ENCODE measurements at places on chromosomes 12 and 14.

GRCh38 chr12:69999561-69999960, 174.5 kb downstream of the MYRFL start:
- no peak for DNase-seq

- DNase-seq: no peak
Measured at GRCh38 chr14:36583242-36583892, 953 bp upstream of the NKX2-8 start.

GRCh38 chr14:61569812-61570548, 125.3 kb upstream of the HIF1A start:
- no peak for DNase-seq

GRCh38 chr14:64467566-64467965, 2.3 kb downstream of the AKAP5 start:
- no peak for DNase-seq

GRCh38 chr14:102208741-102209140, 69.0 kb downstream of the WDR20 start:
- no peak for DNase-seq

DNA sequence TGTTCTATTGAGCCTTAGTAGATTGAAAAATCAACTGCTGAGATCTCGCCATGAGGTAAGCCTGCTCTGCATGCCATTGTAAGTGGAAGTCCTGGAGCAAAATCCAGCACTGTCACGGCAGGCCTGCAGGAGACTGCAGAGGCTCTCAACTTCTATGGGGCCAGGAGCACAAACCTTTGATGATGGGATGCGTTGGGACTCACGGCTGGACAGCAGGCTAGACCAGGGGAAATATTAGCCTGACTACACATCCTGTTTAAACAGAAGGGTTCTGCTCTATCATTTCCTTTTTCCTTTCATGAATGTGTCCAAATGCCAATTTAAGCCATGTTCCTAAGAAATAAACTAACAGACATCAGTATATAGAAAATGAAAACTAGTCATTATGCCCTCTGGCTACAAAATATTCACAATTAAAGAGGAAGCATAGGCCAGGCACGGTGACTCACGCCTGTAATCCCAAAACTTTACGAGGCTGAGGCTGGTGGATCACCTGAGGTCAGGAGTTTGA, 33.9 kb upstream of the RASSF8 start:
- DNase-seq: no peak

- DNase-seq: no peak
Measured at GRCh38 chr12:131011165-131012079, 57.7 kb downstream of the ADGRD1 start.

DNA sequence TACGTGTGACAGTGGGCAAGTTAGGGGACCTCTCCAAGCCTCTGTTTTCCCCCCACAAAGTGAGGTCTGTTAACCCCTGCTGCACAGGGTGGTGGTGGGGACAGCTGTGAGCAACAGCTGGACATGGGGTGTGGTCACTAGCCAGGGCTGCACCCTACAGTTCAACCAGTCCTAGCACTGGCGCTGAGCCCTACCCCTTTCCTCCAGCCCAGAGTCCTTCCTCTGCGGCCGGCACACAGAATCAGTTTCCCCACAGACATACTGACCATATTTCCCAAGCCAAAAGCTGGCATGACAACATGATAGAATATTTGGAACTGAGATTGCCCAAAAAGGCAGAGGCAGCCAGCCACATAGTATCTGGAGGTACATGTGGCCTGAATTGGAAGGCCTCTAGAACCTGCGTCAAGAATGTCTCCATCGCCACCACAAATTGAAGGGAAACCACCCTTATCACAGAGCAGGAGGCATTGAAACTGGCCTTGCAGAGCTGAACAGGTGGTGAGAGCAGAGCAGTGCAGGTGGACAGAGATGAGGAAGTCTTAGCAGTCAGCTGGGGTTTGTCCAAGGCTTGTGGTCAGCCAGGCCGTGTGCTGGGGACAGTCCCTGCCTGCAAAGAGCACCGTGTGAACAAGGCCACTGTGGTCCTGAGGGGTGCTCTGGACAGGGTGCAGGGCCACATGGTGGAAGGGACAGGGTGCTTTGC, 21.2 kb downstream of the DEGS2 start:
- no peak for DNase-seq

- DNase-seq: no peak
Measured at GRCh38 chr12:46282829-46283228, 14.0 kb upstream of the SLC38A1 start.

- no peak for DNase-seq
Measured at GRCh38 chr12:65853489-65854157, 29.3 kb downstream of the HMGA2 start.

- DNase-seq: no peak
Measured at GRCh38 chr12:69660164-69660863, 38.8 kb downstream of the BEST3 start.

GRCh38 chr12:103247531-103247930, 248.2 kb downstream of the C12orf42 start:
- no peak for DNase-seq

DNA sequence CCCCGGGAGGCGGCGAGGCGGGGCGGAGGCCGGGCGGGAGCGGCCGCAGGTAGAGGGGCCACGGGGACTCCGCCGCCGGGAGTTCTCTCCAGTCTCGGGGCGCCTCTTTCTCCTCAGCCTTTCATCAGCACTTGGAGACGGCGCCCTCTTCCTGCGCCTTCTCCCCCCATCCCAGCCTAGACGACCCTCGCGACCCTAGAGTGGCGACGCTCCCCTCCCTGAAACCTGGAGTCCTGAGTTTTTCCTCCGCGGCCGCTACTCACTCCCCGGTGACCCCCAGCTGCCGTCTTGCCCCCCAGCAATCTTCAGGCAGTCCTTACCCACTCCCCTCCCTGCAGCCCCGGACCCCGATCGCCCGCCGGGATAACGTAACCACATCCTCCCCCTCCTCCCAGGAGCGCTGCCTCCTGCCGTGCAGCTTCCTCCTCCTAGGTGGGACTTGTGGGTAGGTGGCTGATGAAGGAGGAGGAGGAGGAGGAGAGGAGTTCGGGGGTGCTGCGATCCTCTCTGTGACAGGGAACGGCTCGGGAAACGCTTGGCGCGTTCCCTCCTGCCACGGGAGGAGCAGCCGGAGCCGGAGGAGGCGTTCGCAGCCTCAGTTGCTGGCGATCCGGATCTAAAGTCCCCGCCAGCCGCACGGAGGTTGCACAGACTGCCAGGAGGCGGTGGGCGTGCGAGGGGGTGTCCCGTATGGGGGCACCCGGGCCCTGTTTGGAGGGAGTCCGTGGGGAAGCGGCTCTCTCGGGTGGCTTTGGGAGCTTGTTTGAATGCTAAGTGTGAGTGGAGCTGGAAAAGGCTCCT, 891 bp downstream of the PLEKHA5 start:
- peak; percentile 55 for DNase-seq

GRCh38 chr14:100872259-100873095, 31.0 kb downstream of the RTL1 start:
- DNase-seq: peak; percentile 10

GRCh38 chr12:104850781-104851180, 107.3 kb downstream of the SLC41A2 start:
- DNase-seq: no peak

DNA sequence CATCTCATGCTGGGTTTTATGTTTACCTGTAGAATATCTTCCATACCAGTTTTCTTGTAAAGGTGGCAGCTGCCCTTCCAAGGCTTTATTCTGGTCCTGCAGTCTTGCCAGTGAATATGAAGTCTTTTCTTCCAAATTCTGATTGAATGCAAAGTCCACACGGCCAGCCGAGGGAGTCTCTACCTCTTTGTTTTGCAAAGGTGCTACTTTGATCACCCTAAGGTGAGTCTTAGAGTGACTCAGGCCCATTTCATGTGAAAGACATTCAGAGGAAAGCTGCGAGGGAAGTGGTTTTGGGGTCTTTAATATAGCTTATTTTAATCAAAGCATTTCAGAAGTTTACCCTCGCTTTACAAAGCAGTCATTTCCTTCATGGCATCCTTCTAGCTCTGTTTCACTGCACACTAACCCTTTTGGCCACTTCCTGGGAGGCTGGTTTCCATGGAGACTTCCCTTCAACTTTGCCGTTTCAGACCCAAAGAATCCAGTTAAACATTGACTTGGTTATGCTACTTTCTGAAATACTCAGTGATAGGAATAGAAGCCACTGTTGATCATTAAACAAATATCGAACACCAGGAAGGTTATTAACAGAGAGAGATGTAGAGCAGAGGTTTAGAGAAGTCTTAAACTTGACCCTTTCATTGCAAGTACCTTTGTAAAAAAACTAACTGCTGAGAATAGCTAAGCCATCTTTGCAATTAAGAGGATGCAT, at the start of gene CCDC198:
CCDC198 (minus strand) TSS at position 391 of the 715 bp plus-strand sequence; CDS start at position 249, 142 bp downstream.
- DNase-seq: no peak

DNA sequence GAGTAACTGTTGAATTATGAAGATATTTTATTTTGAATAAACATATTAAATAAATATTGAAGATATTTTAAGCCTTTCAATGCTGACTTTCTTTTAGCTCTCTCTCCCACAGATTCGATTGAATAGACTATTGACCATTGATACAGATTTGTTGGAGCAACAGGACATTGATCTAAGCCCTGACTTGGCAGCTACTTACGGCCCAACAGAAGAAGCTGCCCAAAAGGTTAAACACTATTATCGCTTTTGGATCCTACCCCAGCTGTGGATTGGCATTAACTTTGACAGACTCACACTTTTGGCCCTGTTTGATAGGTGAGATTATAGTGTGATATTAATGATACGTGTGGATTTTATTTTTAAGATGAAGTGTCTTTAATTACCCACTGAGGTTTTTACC, 105.6 kb downstream of the PCNX1 start:
- DNase-seq: no peak

DNA sequence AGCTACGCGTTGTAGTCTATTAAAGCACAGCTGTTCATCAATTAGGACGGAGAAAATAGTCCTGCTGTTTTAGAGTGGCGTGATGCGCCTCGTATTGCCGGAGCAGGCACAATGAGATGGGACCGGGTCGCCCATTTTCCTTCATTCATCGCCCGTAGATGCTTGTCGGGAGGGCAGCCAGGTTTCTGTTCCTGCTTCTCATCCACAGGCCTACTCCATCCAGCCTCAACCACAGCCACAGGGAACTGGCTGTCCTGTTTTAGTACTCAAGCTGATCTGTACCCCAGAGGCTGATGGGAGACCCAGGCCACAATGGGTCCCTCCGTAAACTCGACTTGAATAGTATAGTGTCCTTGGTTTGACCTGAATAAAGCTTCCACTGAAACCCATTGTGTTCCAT, 264.0 kb downstream of the VRK1 start:
- DNase-seq: peak; percentile 69

DNA sequence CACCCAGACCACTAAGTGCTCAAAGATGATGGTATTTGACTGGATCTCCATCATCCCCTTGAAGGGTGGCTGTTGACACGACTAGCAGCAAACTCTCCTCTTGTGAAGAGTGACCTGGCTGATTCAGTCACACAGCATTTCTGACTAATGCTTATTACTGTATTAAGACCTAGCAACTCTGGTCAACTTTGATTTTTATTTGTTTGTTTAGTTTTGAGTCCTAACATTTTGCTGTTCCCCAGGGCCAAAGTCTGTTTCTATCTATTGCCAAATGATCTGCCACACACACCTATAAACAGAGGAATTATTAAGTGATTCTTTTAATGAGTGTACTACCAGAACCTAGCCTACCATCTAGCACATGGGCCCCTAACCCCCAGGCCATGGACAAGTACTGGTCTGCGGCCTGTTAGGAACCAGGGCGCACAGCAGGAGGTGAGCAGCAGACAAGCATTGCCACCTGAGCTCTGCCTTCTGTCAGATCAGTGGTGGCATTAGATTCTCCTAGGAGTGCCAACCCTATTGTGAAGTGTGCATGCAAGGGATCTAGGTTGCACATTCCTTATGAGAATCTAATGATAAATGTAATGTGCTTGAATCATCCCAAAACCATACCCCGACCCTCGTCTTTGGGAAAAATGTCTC, 120.0 kb downstream of the RPS6KA5 start:
- no peak for DNase-seq

DNA sequence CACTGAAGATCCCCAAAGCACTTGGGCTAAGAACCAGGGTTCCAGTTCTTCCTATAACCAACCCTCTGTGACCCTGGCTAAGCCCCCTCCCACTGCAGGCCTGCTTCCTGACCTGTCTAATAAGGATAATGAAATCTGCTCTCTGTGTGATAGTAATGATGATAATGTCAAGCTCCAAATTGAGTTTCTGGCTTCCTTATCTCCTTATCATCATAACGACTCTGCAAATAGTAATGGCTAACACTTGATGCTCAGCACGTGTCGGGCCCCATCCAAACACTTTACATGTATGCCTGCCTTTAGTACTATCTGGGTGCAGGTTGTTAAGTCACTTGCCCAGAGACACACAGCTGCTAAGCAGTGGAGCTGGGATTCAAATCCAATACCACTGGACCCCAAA, 5.0 kb upstream of the GPR162 start:
- no peak for DNase-seq

DNA sequence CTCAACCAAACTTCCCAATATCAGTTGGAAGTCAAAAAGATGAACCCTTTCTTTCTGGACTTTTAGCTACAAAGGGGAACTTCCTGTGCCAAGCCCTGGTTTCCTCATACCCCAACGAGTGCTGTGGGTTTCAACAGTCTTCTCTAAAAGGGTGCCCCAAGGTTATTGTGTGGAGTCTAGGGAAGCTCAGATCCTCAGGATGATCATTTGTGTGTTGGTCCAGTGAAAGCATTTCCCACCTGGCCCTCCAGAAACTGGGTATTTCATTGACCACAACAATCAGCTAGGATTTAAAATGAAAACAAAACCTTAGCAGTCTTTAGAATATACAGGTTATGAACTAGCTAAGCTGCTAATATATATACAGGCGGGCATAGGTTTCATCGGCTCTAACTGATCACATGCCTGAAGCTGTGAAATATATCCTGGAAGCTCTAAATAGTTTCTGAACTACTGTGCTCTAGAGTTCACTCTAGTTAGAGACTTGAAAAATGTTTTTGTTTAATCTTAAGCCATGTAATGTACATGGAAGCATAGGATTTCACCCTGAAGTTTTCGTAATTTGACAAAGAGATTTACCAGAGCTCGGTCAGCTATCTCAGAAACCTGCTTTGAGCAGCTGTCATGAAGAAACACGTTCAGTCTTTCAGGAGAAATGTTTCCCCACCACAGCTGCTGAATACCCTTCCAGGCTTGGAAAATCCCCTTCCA, 29.6 kb downstream of the P2RX4 start:
- DNase-seq: no peak

DNA sequence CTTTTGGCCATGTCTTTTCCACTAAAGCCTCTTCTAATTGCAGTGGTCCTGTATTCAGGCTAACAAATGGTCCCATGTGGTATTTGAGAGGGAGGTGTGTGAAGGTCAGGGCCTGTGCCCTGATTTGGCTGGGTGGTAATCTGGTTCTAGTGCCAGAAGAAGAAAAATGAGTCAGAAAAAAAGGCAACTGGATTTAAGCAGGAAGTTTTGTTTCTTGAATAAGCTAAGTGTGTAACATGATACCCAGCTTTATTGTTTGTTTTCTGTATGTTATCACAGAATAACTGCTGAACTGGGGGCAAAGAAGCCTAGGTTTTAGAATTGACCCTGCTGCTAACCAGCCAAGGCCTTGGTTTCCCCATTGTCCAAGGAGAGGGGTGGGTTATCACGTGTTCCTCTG, 134.0 kb downstream of the ANO6 start:
- no peak for DNase-seq

GRCh38 chr12:83141460-83141994, 454.8 kb downstream of the TMTC2 start:
- no peak for DNase-seq

- no peak for DNase-seq
Measured at GRCh38 chr12:46892034-46892705, 66.4 kb upstream of the SLC38A4 start.

GRCh38 chr12:118645219-118645618, 268.9 kb downstream of the SUDS3 start:
- DNase-seq: no peak

- DNase-seq: no peak
Measured at GRCh38 chr12:52759695-52760094, 17.4 kb downstream of the KRT76 start.

All from Ammon's horn (tissue), 1 donor.